ENCODE measurements at places on chromosomes 6 and 20. TPM values are rescaled to one million over a fixed set of nuclear protein-coding genes. Genes with fewer than 3 reads are reported as not detected.

The CASS4 gene
- 0.79 TPM for total RNA-seq

The RSPH3 gene
- 23.6 TPM for total RNA-seq

The TPD52L1 gene
- total RNA-seq: 20.6 TPM

The SLC24A3 gene
- 2.4 TPM for total RNA-seq

The NKX2-4 gene
- total RNA-seq: 6.3 TPM

The SAMD5 gene
- total RNA-seq: 27.9 TPM

The COQ3 gene
- 2.8 TPM for total RNA-seq

The TRDN gene
- 3.2 TPM for total RNA-seq

The TAGAP gene
- 4.5 TPM for total RNA-seq

The FOXC1 gene
- total RNA-seq: 10.6 TPM

The TSBP1 gene
- 11.8 TPM for total RNA-seq

The CNR1 gene
- total RNA-seq: 4.9 TPM

The KCNQ2 gene
- 60.9 TPM for total RNA-seq

The BPI gene
- total RNA-seq: 17.5 TPM

Data from testis (tissue), 5 donors.